ENCODE measurements at places on chromosomes 4 and X.

GRCh38 chr4:152513078-152513477, 22.8 kb downstream of the FBXW7 start:
- no peak for DNase-seq

DNA sequence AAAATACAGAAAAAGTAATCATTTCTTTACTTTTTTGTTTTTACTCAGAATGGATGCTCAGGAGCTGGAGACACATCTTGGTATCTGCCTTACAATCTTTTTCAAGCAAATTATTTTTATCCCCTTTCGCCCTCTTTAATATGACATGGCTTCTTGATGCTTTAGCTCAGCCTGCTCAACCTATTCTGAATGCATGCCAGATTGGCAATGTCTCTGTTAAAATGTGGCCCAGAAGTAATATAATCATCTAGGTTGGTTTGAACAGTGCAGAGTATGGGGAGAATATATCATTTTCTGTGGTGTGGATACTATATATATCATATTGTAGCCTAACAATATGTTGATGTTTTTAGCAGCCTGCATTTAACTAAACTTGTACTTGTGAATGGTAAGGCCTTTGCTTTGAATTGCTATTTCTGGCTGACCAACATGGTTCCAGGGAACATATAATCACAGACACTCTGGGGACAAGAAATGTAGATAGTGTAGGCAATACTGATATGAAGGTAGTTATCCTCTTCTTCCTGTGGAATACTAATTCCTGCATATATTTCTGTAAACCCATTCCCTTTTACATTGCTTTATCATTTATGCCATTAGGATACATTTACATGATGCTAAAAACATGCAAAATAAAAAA, 282.7 kb downstream of the PPP3CA start:
- DNase-seq = no peak

DNA sequence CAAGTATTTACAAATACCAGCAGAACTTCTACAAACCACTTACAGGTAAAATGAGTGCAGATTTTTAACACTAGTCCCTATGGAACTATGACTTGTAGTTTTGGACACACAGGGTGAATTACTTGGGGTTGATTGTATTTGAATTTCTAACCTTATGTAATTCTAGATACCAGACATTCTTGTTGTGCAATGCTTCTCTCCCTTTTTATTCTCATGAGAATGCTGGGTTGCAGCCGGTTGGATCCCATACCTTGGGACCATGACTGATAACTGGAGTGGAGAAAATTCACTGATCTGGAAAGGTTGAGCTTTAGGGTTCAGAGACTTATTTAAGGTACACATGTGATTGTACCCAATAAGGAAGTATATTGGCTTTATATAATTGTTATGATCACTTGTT, 8.8 kb downstream of the TET2 start:
- no peak for DNase-seq

DNA sequence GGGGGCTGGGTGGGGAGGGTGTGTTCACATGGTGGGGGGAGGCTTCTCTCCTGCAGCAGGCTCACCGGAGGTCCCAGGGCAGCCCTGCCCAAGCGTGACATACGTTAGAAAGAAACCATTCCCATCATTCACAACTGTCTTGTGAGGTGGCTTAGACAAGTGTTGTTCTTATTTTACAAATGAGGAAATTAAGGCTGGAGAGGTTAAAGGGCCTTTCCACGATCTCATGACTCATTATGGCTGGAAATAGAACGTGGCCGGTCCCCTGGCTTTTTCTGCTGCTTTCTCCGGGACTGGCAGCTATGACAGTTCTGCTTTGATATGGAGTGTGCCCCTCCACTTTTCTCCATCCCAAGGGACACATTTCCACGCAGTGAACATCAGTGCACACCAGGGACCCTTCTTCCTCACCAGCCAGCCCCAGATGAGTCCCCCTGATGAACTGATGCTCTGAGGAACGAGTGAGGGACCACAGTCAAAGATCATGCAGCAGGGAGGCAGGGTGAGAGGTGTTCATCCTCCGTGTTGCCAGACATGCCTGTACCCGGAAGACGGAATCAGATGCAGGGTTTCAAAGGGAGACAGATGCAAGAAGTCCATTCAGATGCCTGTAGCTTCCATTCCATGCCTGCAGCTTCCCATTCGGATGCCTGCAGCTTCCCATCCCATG, 64.0 kb upstream of the ACSL1 start:
- DNase-seq = no peak

GRCh38 chrX:10399043-10399741, 221.2 kb downstream of the MID1 start:
- DNase-seq = no peak

DNA sequence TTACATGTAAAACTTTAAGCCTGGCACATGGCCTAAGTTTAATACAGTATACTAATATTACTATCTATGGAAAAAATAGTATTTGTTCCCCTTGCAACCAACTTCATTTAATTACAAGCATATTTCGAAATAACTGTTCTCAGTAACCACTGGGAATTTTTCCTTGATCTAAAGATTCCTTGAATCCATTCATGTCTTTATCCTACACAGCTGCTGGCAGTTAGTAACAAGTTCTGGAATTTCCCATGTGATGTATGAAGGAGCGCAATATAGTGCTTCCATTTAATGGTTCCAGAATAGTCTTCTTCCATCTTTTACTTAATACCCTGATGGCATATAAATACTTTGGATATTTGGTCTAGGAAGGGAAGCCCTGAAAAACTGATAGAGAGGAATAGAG, 136.5 kb downstream of the AASDH start:
- DNase-seq = no peak

DNA sequence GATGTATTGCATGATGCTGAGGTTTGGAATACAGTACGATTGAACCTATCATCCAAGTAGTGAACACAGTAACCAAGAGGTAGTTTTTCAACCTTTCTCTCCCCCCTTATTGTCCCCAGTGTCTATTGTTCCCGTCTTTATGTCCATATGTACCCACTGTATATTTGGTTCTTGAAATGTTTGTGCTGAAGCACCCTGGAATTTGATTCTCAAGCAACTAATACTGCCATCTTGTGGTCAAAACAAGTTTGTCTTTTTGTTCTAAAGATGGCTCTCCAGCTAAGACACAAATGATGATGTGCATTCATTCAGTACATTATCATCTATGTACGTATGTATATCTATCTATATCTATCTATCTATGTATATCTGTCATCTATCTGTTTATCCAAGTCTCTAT, 33.5 kb upstream of the DCX start:
- peak; percentile 27 for DNase-seq

DNA sequence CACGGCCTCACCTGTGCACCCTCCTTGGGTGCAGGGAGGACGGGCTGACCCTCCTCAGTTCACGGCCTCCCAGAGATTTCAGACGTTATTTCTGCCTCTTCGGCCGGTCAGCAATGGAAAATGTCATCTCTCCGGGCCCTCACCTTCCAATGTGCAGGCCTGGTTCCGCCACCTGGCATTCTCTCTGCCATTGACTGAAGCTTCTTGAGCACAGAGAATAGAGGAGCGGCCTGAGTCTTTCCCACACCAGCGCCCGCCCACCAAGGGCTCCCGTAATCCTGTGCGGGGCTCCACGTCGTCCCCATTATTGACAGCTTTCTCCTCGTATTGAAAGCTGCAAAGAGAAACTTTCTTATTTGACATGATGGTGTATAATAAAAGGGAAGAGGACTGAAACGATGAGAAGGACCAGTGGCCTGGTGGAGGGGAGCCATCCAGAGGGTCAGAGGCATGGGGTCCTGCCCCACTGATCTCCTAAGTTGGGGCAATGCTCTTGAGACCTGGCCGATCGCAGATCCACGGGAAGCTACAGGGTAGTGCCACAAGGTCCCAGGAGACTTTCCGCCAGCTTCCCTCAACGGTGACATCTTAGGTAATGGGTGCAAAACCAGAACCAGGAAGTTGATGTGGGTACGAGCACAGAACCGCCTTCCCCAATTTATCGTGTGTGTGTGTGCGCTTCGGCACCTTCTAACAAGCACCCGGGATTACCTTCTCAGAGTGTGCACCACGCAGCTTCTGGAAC, 20.6 kb downstream of the HTRA3 start:
- no peak for DNase-seq
